ENCODE measurements at places on chromosomes 1 and 21. TPM values are rescaled to one million over a fixed set of nuclear protein-coding genes. Genes with fewer than 3 reads are reported as not detected.

GRCh38 chr1:180836449-180836848 is 76.2 kb upstream of the KIAA1614 start:
- DNase-seq, result no peak

DNA sequence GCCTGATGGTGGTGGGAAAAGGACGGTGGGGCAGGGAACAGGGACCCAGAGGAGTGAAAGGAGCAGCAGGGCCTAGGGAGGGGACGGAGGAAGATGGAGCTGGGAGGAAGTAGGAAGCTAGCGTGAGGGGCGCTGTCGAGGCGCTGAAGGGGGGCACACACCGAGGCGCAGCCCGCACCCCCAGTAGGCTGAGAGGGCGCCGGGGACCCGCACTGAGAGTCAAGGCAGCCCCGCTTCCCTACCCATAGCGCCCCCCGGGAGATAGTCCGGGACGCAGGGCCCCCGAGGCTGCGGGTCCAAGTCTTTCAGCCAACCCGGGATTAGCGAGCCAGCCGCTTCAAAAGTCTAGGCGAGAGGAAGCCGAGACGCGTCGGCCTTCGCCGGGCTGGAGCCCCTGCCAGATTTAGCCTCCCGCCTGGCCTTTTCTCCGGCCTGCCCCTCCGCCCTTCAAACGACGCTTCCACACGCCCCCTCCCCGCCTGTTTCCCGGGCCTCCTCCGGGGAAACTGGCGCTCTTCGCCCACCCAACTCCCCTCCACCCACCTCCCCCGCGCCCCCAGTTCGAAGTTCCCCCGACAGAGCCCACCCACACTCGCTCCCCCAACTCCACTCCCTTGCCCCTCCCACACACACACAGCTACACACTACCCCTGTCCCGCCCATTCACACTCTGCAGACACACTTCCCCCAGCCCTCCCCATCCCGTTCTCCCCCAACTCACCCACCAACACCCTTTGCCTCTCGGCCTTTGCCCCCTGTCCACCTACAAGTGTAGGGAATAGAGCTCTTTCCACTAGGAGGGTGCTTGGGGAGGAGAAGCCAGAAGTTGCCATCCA is 7.8 kb upstream of the PROX1 start:
- no peak for DNase-seq

GRCh38 chr1:106276871-106277270 is 779.6 kb upstream of the PRMT6 start:
- DNase-seq, result no peak

GRCh38 chr1:53608676-53609075 is 130.3 kb downstream of the GLIS1 start:
- DNase-seq, result no peak

GRCh38 chr1:48043622-48044021 is 46.4 kb upstream of the TRABD2B start:
- no peak for DNase-seq

- DNase-seq, result no peak
Observed at GRCh38 chr1:57363643-57364042, 60.2 kb downstream of the DAB1 start.

- DNase-seq, result peak; percentile 66
Observed at GRCh38 chr1:196309386-196309785, 298.9 kb downstream of the KCNT2 start.

DNA sequence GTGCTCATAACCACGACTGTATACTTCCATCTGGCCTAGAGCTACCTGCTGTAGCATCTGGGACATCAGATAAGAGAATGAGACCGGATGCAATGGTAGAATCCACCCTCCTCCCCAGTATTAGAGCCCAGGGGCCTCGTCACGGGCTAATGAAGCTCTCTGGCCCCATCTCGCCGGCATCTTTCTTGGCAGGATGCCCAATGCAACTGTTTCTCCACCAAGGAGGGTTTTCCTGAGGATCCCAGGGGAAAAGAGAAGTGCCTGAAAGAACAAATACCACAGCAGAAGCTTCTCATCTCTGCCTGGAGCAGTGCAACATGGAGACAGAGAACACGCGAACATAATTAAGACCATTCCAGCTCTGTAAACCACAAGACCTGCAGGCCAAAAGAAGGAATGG is 80.0 kb downstream of the VWA5B1 start:
- no peak for DNase-seq

DNA sequence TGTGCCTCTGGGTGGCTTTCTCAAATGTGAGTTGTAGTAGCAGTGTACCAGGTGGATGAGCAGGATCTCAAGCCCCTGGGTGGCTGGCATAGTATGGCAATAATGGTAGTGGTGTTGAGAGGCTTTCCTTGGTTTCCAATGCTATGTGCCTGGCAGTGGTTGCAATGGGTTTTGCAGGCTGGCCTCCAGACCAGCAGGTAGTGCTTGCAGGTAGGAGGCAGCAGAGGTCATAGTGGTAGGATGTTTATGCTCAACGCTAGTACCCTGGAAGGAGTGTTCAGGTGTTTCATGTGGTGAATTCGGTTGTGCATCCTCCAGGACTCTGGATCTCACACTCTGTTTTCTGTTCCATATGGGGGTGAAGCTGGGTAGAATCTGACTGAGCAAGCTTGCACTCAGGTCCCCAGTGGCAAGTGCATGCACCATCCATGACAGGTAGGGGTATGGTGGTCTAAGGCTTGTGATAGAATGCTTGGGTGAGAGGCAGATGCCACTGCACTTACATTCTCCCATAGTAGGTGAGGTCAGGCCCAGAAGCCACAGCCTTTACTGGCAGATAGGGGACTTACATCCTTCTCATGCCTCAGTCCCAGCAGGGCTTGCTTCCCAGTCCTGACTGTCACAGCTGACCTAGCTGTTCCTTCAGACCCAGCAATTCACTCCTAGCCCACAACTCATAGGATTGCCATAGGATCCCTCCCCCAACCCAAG is 410.5 kb upstream of the LRRC7 start:
- no peak for DNase-seq

DNA sequence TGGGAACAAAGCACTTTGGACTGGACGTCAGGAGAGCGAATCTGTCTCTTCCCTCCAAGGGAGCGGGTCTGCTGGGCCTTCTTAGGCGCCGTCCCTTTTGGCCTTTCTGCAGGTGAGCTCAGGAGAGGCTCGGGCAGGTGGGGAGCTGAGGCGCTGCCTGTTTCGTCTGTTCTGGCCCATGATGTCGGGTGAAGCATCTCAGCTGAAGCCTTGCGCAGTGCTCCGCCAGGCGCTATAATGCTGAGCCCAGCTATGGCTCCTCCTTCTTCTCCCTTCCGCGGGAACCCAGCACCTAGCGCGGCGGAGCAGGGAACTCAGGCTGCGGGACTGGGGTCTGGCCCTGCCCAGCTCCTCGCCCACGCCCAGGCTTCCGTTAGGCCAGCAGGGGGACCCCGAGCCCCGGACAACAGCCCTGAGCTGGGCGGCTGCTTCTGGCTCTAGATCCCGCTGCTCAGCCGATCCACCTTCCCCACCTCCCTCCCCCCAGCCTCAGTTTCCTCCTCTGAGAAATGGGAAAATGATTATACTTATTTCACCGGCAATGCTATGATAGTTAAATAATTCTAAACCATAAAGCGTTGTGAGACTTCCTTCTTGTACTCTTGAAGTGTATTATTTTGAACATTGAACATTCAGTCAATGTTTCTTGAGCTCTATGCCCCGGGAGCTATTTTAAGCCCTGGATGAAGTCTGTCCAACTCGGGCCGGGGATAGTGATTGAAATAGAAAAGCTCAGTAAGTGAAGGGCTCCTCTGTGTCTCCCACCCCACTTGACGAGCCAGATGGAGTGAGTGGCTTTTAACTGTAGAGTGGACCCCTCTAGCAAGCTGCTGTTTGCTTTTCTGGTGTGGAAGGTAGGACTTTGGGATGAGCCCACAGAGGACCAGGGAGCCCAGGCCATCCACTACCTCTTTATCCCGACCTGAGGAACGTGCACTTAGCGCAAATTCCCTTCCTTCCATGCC is 9.6 kb upstream of the ADORA1 start:
- peak; percentile 81 for DNase-seq

DNA sequence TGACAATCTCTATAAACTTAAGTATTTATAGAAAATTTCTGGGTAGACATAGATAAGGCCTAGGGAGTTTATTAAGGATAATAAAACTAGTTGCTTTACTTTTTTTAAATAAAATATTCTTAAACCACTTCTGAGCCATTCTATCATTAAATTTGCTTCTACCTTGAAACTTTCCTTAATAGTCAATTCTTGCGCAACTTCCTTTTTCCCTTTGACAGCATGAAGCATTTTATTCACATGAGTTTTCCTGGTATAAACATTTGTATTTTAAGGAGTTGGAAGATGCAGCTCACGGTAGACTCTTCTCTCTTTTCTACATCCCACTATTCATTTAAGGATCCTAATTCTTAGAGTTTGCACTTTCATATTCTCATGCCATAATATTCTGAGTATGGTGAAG is 75.8 kb upstream of the DPH5 start:
- DNase-seq, result peak; percentile 43

- no peak for DNase-seq
Observed at GRCh38 chr1:7813677-7814373, 29.7 kb downstream of the PER3 start.

GRCh38 chr1:156525071-156525501 is 24.5 kb upstream of the MEF2D start:
- DNase-seq, result no peak

DNA sequence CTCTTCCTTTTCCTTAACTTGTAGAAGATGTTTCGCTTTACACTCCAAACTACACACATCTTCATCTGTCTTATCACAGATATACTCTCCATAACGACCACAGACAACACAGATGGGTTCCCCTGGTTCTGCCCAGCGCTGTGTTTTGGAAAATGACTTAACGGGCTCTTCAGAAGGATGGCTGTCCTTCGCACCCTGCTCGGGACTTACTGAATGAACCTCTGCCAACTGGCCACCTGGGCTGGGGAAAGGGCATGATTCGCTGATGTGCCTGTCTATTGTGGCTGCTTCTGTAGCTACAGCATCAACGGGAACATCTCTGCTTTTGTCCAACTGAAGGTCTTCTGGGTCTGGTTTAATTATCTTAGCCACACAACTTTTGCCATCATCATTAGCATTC is 3.4 kb downstream of the DDX59 start:
- DNase-seq, result no peak

- peak; percentile 86 for DNase-seq
Observed at GRCh38 chr1:186212568-186213224, 162.4 kb downstream of the TPR start.

DNA sequence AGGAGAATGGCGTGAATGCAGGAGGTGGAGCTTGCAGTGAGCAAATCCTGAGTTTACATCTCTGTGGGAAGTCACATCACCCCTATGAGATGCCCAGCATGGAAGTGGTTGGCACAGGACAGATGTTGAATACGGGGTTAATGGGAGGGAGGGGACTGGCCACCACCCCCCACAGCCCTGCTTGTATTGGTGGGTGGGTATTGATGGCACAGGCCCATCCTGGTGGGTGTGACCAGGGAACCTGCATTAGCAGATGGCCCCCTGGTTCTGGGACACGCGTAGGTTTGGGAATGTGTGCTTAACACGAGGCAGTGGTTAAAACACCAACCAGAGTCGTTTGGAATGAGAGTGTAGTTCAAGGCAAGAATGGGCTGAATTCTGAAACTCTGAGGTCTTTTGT is 117.9 kb downstream of the PRDM2 start:
- no peak for DNase-seq

DNA sequence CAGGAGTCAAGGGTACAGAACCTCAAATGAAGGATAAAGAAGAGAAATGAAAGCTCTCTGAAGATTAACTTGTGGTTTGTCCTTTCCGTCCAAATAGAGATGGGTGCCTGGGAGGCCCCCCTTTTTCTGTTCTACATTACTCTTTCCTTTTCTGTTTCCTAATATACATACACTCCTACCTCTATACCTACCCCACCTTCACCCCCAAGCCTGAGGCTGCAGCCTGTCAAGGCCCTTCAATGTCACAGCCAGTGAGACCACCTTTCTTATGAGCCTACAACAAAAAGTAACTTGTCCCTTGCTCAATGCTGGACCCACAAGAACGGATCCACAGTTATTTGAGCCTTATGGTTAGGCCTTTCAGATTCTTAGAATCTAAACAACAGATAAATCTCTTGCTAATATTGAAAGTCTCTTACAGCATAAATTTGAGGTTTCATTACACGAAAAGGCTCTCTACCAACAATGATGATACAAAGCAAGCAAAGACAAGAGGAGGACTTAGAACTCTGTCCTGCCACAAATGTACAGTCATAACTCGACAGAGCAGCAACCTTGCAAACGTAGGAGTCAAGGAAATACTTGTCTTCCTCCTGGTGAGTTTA is 4.1 kb upstream of the TRAF3IP3 start:
- no peak for DNase-seq

DNA sequence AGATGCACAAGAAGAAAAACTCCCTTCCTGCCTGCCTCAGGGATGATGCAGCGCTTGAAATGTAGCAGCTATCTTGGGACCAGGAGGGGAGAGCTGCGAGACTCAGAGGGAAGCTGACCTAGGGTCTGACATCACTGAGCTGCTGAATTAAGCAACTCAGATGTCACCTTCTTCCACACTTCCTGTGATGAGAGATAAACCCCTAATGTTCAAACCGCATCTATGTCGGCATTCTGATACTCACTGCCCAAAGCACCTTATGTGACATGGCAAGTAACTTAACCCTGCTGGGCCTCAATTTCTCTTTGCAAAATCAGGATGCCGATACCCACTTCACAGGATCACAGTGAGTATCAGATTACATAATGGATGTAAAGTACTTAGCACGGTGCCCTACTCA is 9.1 kb upstream of the AK2 start:
- peak; percentile 46 for DNase-seq

DNA sequence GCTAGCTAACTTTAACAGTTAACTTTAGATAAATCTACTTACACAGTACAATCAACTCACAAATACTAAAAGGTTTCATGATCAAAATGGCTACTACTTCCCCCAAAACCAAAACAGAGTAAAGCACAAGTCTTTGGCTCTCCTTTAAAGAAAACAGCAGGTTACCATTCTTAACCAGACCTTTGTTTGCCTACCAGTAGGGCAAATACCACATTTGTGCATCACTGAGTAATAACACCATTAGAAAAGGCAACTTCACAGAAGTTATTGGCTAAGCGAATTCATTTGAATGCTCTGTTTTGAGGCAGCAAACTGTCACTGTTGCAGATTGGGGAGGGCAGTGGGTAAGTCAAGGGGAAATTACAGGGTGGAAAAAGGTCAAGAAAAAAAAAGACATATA is 17.3 kb upstream of the SERPINC1 start:
- no peak for DNase-seq

Gene ERO1B
- 2.7 TPM for polyA plus RNA-seq

Gene C8A
- not detected for polyA plus RNA-seq

Gene LCE2B
- polyA plus RNA-seq, result not detected

Gene KCNJ9
- polyA plus RNA-seq, result 0.09 TPM

Gene GJB3
- not detected for polyA plus RNA-seq

Gene RCAN1
- polyA plus RNA-seq, result 104 TPM

Gene IFNGR2
- 87.6 TPM for polyA plus RNA-seq

Gene CFAP74
- polyA plus RNA-seq, result 1.7 TPM

Gene SLC26A9
- polyA plus RNA-seq, result 2.8 TPM

Measured in cardiac muscle cell (in vitro differentiated cells and primary cell).